ENCODE measurements at places on chromosomes 1 and 21. TPM values are rescaled to one million over a fixed set of nuclear protein-coding genes. Genes with fewer than 3 reads are reported as not detected.

Gene EXTL1
- total RNA-seq, result not detected

Gene KAZN
- 2.5 TPM for total RNA-seq

- no peaks in the 10 kb centered on the region for H3K36me3 ChIP-seq
- no peak for DNase-seq
- H3K4me1 ChIP-seq, result peaks cover 12% of the 10 kb centered on the region
- no peaks in the 10 kb centered on the region for H3K27me3 ChIP-seq
Observed at GRCh38 chr1:16385659-16386453, 18.8 kb downstream of the SZRD1 start.

Gene PLA2G2C
- total RNA-seq, result not detected

Gene RASSF5
- 16.0 TPM for total RNA-seq

DNA sequence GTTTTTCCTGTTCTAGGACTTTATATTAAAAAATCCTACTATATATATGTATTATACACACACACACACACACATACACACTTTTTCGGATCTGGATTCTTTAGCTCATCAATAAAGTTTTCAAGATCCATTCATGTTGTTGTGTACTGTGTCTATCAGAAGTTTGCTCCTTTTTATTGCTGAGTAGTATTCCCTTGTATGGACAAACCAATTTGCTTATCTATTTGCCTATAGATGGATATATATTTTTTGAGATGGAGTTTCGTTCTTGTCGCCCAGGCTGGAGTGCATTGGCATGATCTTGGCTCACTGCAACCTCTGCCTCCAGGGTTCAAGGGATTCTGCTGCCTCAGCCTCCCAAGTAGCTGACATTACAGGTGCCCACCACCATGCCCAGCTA is 20.3 kb upstream of the LIN9 start:
- no peaks in the 10 kb centered on the region for H3K36me3 ChIP-seq
- DNase-seq, result no peak
- H3K27ac ChIP-seq, result no peak overlapping the region
- no peaks in the 10 kb centered on the region for H3K27me3 ChIP-seq
- no peak overlapping the region for H3K4me3 ChIP-seq

Gene KCNH1
- not detected for total RNA-seq

DNA sequence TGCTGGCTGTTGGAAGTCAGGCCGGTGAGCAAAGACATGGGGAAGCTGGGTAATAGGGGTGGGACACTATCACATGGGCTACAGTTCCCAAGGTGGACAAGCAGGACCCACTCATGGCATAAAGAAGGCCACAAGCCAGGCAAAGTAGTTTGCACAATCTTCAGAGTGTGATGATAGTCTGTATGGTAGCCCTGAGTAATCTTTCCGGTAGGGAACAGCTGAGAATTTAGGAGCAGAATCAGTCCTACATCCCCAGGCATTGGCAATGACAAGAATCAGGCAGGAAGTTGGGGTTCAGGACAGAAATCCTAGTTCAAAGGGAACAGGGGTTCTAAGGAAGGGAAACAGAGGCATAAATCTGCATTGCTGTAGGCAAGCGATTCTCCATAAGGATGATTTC is 23.9 kb upstream of the SPATA6 start:
- H3K4me1 ChIP-seq, result peaks cover 12% of the 10 kb centered on the region
- no peak overlapping the region for H3K27ac ChIP-seq
- no peak overlapping the region for H3K4me3 ChIP-seq
- no peak for DNase-seq

GRCh38 chr1:91783423-91784170 is 102.4 kb downstream of the TGFBR3 start:
- no peak overlapping the region for H3K4me3 ChIP-seq
- no peaks in the 10 kb centered on the region for H3K36me3 ChIP-seq
- no peak overlapping the region for H3K27ac ChIP-seq
- H3K27me3 ChIP-seq, result no peaks in the 10 kb centered on the region
- H3K4me1 ChIP-seq, result peaks cover 13% of the 10 kb centered on the region

Gene STMN1
- 177 TPM for total RNA-seq

DNA sequence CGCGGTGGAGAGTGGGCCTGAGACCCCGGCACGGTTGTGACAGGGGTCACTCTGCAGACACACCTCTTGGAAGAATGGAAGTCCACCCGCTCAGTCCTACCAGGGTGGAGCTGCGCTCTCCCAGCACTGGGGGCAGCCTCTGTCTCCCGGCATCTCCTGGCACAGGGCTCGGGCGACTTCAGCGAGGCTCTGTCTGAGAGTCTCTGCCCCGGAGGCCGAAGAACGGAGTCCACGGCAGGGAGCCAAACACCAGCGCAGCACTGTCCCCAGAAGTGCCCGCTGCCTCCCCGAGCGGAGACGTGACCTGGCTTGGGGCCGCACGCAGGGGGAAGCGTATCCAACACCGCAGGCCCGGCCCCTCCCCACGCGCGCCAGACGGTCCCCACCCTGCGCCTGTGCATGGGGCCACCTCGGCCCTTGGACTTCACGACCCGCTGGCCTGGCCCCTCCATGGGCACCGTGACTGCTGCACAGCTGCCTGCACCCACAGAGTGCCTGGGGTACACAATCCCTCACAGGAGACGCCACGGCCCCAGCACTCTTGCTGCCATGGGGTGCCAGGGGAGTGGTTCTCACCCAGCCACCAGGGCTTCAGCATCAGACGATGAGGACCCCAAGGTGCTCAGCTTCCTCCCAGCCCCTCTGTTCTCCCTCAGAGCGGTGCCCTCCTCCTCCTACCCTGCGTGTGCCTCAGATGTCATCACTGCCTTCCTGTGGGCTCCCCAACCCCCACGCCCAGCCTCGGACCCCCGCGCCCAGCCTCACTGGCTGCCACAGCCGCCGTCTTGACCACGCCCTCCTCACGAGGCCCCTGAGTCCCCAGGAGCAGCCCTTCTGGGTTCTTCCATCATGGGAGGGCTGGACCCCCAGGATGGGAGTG is 14.9 kb upstream of the RNF223 start:
- no peak overlapping the region for H3K27ac ChIP-seq
- DNase-seq, result no peak
- no peaks in the 10 kb centered on the region for H3K27me3 ChIP-seq
- no peaks in the 10 kb centered on the region for H3K36me3 ChIP-seq

DNA sequence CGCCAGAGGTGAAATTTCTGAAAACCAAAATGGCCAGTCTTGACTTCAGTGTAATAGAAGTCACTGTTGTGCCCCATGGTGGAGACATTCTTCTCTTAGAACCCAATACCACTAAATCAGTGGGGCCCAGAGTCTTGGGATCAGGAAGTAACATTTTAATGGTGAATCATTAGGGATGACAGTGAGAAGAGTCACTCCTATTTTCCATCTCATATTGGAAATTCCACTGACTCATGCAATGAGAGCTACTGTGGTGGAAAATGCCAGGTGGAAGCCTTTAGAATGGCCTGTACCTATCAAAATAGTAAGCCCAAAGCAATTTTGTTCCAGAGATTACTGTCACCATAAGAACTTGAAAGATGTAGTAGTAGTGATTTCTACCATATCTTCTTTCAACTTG is 20.6 kb upstream of the PPM1J start:
- H3K4me3 ChIP-seq, result no peak overlapping the region
- H3K36me3 ChIP-seq, result no peaks in the 10 kb centered on the region
- H3K27me3 ChIP-seq, result no peaks in the 10 kb centered on the region
- DNase-seq, result peak; percentile 95

GRCh38 chr1:89213347-89213746 is 14.6 kb upstream of the GBP4 start:
- H3K4me1 ChIP-seq, result no peaks in the 10 kb centered on the region
- no peak for DNase-seq
- no peak overlapping the region for H3K27ac ChIP-seq

- peaks cover 18% of the 10 kb centered on the region for H3K4me1 ChIP-seq
- no peak overlapping the region for H3K27ac ChIP-seq
- no peaks in the 10 kb centered on the region for H3K36me3 ChIP-seq
- H3K27me3 ChIP-seq, result no peaks in the 10 kb centered on the region
Observed at GRCh38 chr1:10730985-10731384, 65.5 kb downstream of the CASZ1 start.

- no peaks in the 10 kb centered on the region for H3K36me3 ChIP-seq
- peaks cover 8% of the 10 kb centered on the region for H3K27me3 ChIP-seq
- H3K4me1 ChIP-seq, result peaks cover 6% of the 10 kb centered on the region
- peak; percentile 50 for DNase-seq
- no peak overlapping the region for H3K27ac ChIP-seq
Observed at GRCh38 chr1:62875676-62876075, 91.7 kb downstream of the ATG4C start.

Gene MTARC2
- total RNA-seq, result 17.7 TPM

- no peak for DNase-seq
- H3K4me3 ChIP-seq, result no peak overlapping the region
- H3K27me3 ChIP-seq, result no peaks in the 10 kb centered on the region
- H3K27ac ChIP-seq, result no peak overlapping the region
- H3K36me3 ChIP-seq, result no peaks in the 10 kb centered on the region
Observed at GRCh38 chr1:6002714-6003501, 10.7 kb upstream of the NPHP4 start.

DNA sequence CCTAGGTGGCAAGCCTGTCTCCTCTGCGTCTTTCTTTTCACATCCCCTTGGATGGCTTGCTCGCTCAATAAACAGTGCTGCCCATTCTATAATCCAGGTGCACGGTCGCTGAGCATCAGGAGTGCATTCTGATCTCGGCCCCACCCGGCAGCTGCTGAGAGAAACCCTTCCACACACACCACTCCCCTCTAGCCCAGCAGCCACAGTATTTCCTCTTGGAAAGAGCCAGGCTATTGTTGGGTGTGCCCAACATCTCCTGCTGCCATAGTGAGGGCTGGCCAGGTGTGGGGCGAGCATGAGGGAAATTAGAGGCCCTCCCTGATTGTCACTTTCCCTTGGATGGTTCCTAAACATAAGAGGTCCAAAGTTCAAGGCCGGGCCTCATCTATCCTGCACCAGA is 24.7 kb downstream of the GPA33 start:
- H3K36me3 ChIP-seq, result no peaks in the 10 kb centered on the region
- H3K4me1 ChIP-seq, result no peaks in the 10 kb centered on the region
- H3K4me3 ChIP-seq, result no peak overlapping the region
- H3K27me3 ChIP-seq, result no peaks in the 10 kb centered on the region

DNA sequence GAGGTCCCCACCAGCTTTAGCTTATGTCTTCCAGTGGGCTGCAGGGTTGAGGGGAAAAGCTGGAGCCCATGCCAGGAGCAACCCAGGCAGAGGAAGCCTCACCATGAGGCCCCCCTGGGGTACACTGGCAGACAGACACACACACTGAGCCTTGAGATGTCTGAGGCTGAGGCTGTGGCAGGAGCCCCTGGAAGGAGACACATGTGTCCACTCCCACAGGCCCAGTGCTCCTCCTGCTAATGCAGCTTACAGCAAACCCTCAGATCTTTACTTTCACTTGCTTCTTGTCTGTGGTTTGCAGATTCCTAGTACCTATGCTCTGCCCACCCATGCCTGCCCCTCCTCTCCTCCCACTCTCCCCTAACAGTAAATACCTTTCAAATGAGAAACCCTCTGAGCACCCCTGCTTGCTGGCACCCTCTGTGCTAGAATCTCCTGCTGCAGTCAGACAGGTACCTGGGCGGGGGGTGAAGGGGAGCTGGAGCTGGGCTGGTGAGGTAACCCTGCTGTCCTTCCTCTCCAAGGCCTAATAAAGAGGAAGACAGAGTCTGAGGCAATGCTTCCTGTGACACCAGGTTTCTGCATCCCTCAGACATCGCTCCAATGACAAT is 63.4 kb upstream of the NEK2 start:
- peak; percentile 29 for DNase-seq
- no peaks in the 10 kb centered on the region for H3K36me3 ChIP-seq
- H3K27me3 ChIP-seq, result no peaks in the 10 kb centered on the region
- H3K4me3 ChIP-seq, result no peak overlapping the region

GRCh38 chr1:1349256-1350012 is at the start of gene DVL1:
Gene DVL1 (minus strand): TSS chr1:1349418. CDS start chr1:1349065, 353 bp downstream.
- no peaks in the 10 kb centered on the region for H3K36me3 ChIP-seq
- DNase-seq, result peak; percentile 75
- H3K27me3 ChIP-seq, result no peaks in the 10 kb centered on the region

GRCh38 chr21:36744560-36745231 is 45.8 kb downstream of the SIM2 start:
- H3K4me1 ChIP-seq, result no peaks in the 10 kb centered on the region
- no peak overlapping the region for H3K4me3 ChIP-seq
- H3K27me3 ChIP-seq, result no peaks in the 10 kb centered on the region
- H3K27ac ChIP-seq, result no peak overlapping the region
- DNase-seq, result no peak

DNA sequence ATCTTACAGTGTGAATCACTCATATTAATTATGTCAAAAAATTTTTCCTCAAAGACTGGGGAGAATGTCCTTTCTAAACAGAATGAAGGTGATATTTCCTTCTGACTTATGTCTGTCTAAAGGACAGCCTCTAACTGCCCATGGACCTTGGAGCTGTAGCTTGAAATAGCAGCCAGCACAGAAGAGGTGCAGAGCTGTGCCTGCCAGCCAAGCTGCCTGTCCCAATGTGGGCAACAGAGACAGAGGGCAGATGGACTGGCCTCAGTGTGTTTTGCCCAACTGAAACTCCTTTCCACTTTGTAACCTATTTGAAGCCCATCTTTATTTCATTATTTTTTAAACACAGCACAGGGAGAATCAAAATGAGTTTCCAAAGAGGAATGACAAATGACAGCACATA is 97.6 kb upstream of the DYNLT5 start:
- peaks cover 63% of the 10 kb centered on the region for H3K27me3 ChIP-seq
- H3K36me3 ChIP-seq, result no peaks in the 10 kb centered on the region
- DNase-seq, result no peak
- no peak overlapping the region for H3K4me3 ChIP-seq
- no peaks in the 10 kb centered on the region for H3K4me1 ChIP-seq

Gene PGLYRP4
- not detected for total RNA-seq

Gene LEMD1
- 4.0 TPM for total RNA-seq

DNA sequence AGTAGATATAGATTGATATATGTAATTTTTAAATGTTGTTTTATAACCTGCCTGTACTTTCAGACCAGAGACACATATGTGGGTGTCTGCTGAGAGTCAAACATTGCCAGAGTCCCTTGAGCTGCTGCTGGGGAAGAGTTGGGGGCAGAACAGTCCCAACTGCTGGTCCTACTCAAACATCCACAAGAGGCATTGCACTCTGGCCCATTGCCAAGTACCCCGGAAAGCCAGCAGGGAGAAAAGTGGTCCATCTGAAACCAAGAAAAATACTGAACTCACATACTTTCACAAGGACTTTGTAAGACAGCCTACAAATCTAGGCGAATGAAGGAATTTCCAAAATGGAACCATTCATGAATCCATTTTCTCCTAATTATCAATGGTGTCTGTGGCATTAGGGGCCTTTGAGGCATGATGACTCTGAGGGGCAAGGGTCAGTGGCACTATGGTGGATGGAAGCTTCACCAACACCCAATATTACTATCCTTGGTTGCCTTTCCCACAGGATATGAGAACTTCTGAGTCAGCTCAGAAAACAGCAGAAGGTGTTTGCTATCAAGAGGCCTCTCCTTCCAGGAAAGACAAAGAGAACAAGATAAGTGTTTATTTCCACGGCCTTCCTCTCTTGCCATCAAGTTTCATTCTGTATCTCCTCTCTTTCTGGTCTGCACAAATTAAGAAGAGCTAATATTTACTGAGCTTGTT is 7.3 kb upstream of the TBX15 start:
- peak; percentile 47 for DNase-seq
- no peaks in the 10 kb centered on the region for H3K36me3 ChIP-seq
- no peak overlapping the region for H3K4me3 ChIP-seq
- H3K4me1 ChIP-seq, result peaks cover 9% of the 10 kb centered on the region
- no peak overlapping the region for H3K27ac ChIP-seq

All from PC-3 (cell line).